NCI-H187 treated with DMSO at 0.1 percent for 48 hours (cell line): ENCODE measurements at places on chromosomes 2 and 18.

- DNase-seq: no peak
These were observed 2.0 kb downstream of the WDR35 start for GRCh38 chr2:19987936-19988335.

DNA sequence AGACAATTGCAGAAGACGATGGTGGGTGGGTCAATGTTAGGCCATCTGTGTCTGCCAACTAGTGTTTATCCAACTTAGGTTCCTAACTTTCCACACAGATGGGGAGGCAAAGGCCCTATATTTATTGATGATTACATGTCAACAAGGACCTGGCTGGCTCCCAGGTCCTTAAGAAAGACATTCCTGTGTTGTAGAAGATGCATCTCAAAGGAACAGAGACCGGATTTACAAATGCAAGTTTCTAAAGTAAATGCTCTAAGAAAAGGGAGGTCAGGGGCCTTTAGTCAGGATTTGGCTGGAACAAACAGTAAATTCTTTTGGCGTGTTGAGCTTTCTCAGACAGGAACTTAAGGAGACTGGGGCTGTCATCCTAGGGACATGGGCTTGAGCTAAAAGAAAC is 175.0 kb downstream of the SH3BP4 start:
- no peak for DNase-seq

DNA sequence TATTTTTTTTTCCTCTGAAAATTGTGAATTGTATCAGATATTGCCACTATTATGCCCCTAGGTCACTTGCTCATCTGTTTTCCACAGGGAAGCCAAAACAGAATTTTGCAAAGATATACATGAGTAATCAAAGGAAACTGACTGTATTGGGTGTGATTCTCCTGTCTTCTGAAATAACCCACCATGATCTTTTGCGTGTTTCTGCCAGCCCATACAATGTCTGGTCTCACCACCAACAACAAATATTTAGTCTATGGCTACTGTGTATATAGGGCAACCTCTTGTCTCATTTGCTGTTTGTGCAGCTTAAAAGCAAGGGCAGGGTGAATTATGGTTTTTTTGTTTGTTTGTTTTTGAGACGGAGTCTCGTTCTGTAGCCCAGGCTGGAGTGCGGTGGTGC is 26.5 kb downstream of the EPAS1 start:
- no peak for DNase-seq

DNA sequence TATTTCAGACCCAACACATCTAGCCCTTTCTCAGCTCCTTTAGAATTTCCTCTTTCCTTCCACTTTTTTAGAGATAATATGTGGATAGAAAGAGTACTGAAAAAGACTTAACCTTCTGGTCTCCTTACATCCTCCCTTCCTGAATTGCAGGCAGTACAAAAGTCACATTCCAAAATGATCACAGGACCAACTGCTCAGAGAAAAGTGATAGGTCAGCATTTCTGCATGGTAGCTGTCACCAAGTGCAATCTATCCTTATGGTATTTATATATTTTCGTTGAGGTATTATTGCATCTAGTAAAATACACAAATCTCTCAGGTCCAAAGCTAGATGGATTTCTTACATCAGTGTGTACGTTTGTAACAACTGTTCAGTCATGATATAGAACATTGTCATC is 427.5 kb downstream of the LPIN1 start:
- DNase-seq: no peak
